NCI-H748 treated with DMSO at 0.1 percent for 48 hours (cell line): ENCODE measurements at places on chromosomes 1 and 21.

- DNase-seq, result no peak
Measured at GRCh38 chr1:186997877-186998276, 169.1 kb downstream of the PLA2G4A start.

- no peak for DNase-seq
Measured at GRCh38 chr1:110556471-110556807, 37.5 kb upstream of the KCNA10 start.

DNA sequence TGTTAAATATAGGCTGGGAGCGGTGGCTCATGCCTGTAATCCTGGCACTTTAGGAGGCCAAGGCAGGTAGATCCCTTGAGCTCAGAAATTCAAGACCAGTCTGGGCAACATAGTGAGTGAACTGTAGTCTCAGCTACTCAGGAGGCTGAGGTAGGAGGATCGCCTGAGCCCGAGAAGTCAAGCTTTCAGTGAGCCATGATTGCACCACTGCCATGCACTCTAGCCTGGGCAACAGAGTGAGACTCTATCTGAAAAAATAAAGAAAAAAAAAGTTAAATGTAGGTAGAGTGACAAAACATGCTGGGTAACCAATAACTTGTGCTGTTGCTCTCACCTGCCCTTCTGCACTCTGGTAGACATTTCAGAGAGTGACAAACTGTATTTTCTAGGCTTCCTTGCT lies 25.0 kb upstream of the SRSF10 start:
- no peak for DNase-seq

GRCh38 chr1:78114034-78114956 lies 68.5 kb downstream of the GIPC2 start:
- DNase-seq, result peak; percentile 63

DNA sequence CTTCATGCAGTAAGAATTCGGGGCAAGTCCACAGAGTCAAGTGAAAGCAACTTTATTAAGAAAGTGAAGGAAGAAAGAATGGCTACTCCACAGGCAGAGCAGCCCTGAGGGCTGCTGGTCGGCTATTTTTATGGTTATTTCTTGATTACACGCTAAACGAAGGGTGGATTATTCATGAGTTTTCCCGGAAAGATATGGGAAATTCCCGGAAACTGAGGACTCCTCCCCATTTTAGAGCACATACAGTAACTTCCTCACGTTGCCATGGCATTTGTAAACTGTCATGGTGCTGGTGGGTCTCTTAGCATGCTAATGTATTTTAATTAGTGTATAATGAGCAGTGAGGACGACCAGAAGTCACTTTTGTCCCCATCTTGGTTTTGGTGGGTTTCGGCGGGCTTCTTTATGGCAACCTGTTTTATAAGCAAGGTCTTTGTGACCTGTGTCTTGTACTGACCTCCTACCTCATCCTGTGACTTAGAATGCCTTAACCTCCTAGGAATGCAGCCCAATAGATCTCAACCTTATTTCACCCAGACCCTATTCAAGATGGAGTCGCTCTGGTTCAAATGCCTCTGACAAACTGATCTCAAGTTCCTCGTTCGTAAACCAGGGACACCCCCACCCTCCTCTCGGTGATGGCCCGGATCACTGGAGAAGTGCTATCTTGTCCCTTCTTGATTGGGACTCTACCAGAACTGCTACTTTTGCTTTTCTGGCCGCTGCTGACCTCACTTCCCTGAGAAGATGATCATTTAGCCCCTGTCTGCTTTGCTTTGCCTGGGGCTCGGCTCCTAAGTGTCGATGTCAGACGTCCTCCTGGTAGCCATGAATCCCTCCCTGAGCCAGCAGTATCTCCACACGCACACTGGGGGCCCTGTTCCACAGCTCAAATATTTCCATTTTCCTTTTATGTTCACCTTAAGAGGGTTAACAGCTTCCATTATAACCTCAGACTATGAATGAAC lies 48.8 kb downstream of the CLSTN1 start:
- no peak for DNase-seq

GRCh38 chr1:220908757-220909156 lies 29.5 kb downstream of the HLX start:
- no peak for DNase-seq

GRCh38 chr1:174367892-174368291 lies 79.9 kb upstream of the GPR52 start:
- DNase-seq, result no peak
